ENCODE measurements at places on chromosomes 11 and 22.

- H3K4me1 ChIP-seq: peaks cover 50% of the 10 kb centered on the region
- H3K27ac ChIP-seq: peak overlapping the region; percentile 85
- peaks cover 15% of the 10 kb centered on the region for H3K36me3 ChIP-seq
- no peak for DNase-seq
- H3K4me3 ChIP-seq: peak overlapping the region; percentile 70
- no peaks in the 10 kb centered on the region for H3K27me3 ChIP-seq
These were observed 3.9 kb downstream of the LTBP3 start for GRCh38 chr11:65554057-65554818.

DNA sequence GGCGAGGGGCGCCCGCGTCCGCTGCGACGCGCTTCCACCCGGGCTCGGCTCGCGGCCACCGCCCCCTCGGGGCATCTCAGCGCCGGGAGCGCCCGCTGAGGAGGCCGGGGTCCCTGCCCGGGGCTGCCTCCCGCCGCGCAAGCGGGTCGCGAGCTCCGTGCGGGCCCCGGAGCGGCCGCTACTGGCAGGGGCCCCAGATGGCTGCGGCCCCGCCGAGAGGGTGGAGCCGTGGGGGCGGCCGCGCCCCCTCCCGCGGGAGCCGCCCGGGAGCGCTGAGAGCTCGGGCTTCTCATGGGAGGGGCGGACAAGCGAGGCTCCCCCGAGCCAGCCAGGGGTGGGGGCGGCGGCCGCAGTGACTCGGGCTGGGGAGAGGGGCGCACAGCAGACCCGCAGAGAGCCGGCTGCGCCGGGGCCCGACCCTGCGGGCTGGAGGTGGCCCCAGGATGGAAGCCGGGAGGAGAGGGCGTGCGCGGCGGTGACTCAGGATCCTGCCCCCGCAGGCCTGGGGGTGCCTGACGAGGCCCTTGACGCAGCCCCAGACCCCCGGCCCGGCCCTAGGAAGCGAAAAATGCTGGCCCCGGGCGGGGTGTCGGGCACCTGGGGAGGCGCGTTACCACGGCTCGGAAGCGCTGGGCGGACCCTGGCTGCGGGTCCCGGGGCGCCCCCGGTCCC lies 603 bp upstream of the ZFTA start:
- H3K4me3 ChIP-seq: no peak overlapping the region
- H3K4me1 ChIP-seq: peaks cover 7% of the 10 kb centered on the region
- DNase-seq: peak; percentile 47
- H3K27ac ChIP-seq: no peak overlapping the region

DNA sequence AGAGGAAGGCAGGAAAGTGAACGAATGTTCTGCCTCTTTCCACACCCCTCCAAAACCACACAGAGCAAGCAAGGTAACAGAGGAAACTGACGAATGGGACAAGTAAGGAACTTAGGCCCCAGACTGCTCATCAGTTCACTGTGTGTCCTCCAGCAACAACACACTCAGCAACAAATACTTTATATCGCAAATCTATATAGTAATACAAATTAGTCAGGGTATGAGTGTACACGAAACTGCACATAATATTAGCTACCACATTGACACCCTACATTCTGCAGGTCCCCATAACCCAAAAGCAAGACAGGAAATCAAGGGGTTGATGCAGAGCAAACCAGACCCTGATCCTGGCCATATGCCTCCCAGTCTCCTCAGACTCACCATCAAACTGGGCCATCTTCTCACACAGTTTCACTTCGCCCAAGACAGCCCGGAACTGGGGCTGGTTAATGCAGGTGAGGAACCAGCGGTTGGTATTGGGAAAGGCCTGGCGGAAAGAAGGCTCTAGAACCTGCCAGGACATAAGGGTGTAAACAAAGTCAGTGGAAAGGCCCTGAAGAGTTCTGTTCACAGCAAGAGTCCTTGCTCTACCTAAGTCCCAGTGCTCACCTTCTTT lies 6.6 kb downstream of the EEF1G start:
- H3K27me3 ChIP-seq: no peaks in the 10 kb centered on the region
- H3K4me3 ChIP-seq: no peak overlapping the region
- peaks cover 66% of the 10 kb centered on the region for H3K36me3 ChIP-seq
- H3K4me1 ChIP-seq: peaks cover 35% of the 10 kb centered on the region
- no peak for DNase-seq

- H3K4me1 ChIP-seq: peaks cover 33% of the 10 kb centered on the region
- H3K27me3 ChIP-seq: no peaks in the 10 kb centered on the region
- peak overlapping the region; percentile 90 for H3K27ac ChIP-seq
- peak; percentile 40 for DNase-seq
These were observed 42.7 kb downstream of the RTL6 start for GRCh38 chr22:44455151-44455962.

GRCh38 chr22:28019360-28019759 lies 100.3 kb upstream of the PITPNB start:
- H3K4me3 ChIP-seq: no peak overlapping the region
- no peaks in the 10 kb centered on the region for H3K4me1 ChIP-seq
- DNase-seq: no peak
- H3K36me3 ChIP-seq: no peaks in the 10 kb centered on the region

DNA sequence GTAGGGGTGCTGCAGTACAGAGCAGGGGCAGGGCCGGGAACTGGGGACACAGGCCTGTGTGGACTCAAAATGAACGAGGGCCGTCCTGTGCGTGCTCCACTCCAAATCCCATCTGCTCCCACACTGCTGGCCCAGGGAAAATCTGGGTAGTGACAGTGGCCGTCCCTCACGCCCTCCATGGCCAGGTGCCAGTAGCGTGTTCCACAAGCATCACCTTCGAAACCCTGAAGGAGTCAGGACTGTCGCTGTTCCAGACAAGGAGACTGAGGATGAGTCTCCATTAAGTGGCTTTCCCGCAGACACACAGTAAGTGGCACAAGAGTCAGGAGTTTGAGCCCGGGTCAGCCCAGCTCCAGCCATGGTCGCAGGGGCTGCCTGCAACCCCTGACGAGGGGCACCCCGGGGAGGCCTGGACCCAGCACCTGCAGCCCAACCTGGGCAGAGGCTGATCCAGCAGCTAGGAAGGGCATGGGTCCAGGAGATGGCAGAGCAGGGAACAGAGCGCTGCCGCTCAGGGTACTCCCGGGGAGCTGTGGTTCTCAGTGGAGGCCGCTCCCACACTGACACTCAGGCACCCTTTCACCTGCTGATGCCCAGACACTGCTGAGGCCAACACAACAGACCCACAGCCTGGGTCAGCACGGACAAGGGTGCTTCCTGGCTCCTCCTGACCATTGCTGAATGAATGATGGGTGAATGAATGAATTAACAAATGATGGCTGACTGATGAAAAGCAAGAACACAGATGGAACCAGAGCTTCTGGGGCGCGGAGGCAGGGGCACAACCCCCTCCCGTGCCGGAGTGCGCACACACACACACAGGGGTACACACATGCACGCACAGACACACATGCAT lies 35.3 kb downstream of the IGF2 start:
- H3K27me3 ChIP-seq: no peaks in the 10 kb centered on the region
- no peaks in the 10 kb centered on the region for H3K36me3 ChIP-seq
- no peak overlapping the region for H3K27ac ChIP-seq
- DNase-seq: no peak
- no peaks in the 10 kb centered on the region for H3K4me1 ChIP-seq

DNA sequence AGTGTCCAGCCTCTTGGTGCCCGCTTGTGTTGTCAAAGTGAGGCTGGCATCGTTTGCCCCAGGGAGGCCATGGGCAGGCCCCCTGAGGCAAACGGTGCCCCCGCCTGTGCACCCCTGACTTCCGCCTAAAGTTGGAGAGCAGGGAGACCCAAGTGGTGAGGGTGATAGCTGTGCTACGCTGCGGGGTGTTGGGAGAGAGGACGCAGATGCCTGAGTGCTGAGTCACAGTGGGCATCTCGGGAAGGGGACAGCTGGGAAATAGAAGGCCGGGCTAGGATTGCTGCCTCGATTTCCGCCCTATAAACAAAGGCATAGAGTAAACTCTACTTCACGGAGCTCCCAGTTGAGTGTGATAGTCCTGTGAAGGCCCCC lies 5.8 kb downstream of the GRIK4 start:
- H3K27me3 ChIP-seq: peaks cover 33% of the 10 kb centered on the region
- no peaks in the 10 kb centered on the region for H3K36me3 ChIP-seq
- no peak for DNase-seq

GRCh38 chr11:118872403-118872821 lies 11.3 kb upstream of the CXCR5 start:
- H3K27me3 ChIP-seq: no peaks in the 10 kb centered on the region
- peaks cover 58% of the 10 kb centered on the region for H3K4me1 ChIP-seq
- DNase-seq: no peak
- H3K4me3 ChIP-seq: peak overlapping the region; percentile 39
- H3K36me3 ChIP-seq: peaks cover 3% of the 10 kb centered on the region
- H3K27ac ChIP-seq: peak overlapping the region; percentile 78

- no peak overlapping the region for H3K27ac ChIP-seq
- DNase-seq: no peak
- H3K36me3 ChIP-seq: no peaks in the 10 kb centered on the region
These were observed 184.6 kb upstream of the CARD18 start for GRCh38 chr11:105324156-105324555.

GRCh38 chr11:8217926-8218325 lies 45.8 kb downstream of the LMO1 start:
- H3K4me1 ChIP-seq: no peaks in the 10 kb centered on the region
- H3K27me3 ChIP-seq: no peaks in the 10 kb centered on the region
- no peak overlapping the region for H3K4me3 ChIP-seq
- DNase-seq: no peak
- no peak overlapping the region for H3K27ac ChIP-seq
- H3K36me3 ChIP-seq: no peaks in the 10 kb centered on the region

GRCh38 chr22:41732096-41732772 lies 32.9 kb downstream of the MEI1 start:
- no peak for DNase-seq
- H3K27ac ChIP-seq: no peak overlapping the region
- no peaks in the 10 kb centered on the region for H3K27me3 ChIP-seq
- no peaks in the 10 kb centered on the region for H3K4me1 ChIP-seq
- H3K4me3 ChIP-seq: no peak overlapping the region

- no peak overlapping the region for H3K4me3 ChIP-seq
- peaks cover 25% of the 10 kb centered on the region for H3K27me3 ChIP-seq
- H3K4me1 ChIP-seq: no peaks in the 10 kb centered on the region
- H3K27ac ChIP-seq: no peak overlapping the region
- DNase-seq: no peak
These were observed 28.2 kb downstream of the ARL14EP start for GRCh38 chr11:30351061-30351460.

DNA sequence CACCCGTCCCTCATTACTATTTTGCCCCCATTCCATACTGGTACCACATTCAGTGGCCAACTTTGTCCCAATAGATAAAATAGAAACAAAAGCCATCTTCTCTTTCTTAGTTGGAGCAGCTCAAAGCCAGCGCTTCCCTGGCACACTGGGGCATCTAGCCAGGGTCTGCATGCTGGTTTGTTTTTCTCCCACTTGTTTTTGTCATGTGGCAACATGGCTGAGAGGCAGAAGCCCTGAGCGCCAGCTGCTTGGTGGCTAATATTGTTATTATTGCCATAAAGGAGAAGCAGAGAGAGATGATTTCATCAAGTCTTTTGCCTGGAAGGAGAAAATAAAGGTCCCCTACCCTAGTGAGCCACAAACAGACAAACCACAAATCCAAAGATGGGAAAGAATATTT lies 48.4 kb upstream of the CRTAM start:
- DNase-seq: no peak
- H3K27me3 ChIP-seq: no peaks in the 10 kb centered on the region
- H3K36me3 ChIP-seq: no peaks in the 10 kb centered on the region
- H3K4me3 ChIP-seq: no peak overlapping the region

- H3K27ac ChIP-seq: no peak overlapping the region
- DNase-seq: no peak
- peaks cover 12% of the 10 kb centered on the region for H3K36me3 ChIP-seq
- no peak overlapping the region for H3K4me3 ChIP-seq
- H3K27me3 ChIP-seq: no peaks in the 10 kb centered on the region
- H3K4me1 ChIP-seq: peaks cover 27% of the 10 kb centered on the region
These were observed 18.8 kb upstream of the ADORA2A start for GRCh38 chr22:24408630-24409029.

DNA sequence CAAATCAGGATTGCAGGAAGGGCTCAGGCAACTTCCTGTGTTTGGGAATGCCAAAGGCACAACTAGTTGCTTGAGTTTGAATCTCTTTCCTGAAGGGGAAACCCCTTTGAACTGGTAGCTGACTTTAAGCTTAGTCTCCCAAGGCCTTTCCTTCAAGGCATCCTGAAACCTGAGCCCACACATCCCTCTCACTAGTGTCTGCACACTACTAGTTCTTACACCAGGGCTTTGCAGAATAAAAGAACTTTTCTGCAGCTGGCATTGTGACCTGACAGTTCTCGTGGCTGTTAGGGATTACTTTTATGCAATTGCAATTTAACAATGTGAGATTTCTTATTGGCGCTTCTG lies 95.4 kb downstream of the EXT2 start:
- no peak overlapping the region for H3K27ac ChIP-seq
- DNase-seq: no peak
- no peaks in the 10 kb centered on the region for H3K27me3 ChIP-seq
- no peak overlapping the region for H3K4me3 ChIP-seq

- H3K4me3 ChIP-seq: no peak overlapping the region
- no peaks in the 10 kb centered on the region for H3K4me1 ChIP-seq
- no peaks in the 10 kb centered on the region for H3K36me3 ChIP-seq
- no peak for DNase-seq
- peaks cover 24% of the 10 kb centered on the region for H3K27me3 ChIP-seq
These were observed 137.2 kb downstream of the RBFOX2 start for GRCh38 chr22:35891442-35891841.

GRCh38 chr11:72735495-72736027 lies 16.6 kb downstream of the ARAP1 start:
- no peak overlapping the region for H3K4me3 ChIP-seq
- H3K4me1 ChIP-seq: peaks cover 31% of the 10 kb centered on the region
- H3K27me3 ChIP-seq: no peaks in the 10 kb centered on the region
- H3K27ac ChIP-seq: peak overlapping the region; percentile 63

- DNase-seq: no peak
- H3K4me3 ChIP-seq: no peak overlapping the region
- peaks cover 6% of the 10 kb centered on the region for H3K27me3 ChIP-seq
- no peaks in the 10 kb centered on the region for H3K4me1 ChIP-seq
- no peaks in the 10 kb centered on the region for H3K36me3 ChIP-seq
These were observed 256.7 kb upstream of the CCDC90B start for GRCh38 chr11:83542861-83543260.

GRCh38 chr11:61913699-61914395 lies 3.5 kb downstream of the RAB3IL1 start:
- H3K4me1 ChIP-seq: peaks cover 4% of the 10 kb centered on the region
- H3K4me3 ChIP-seq: no peak overlapping the region
- peaks cover 41% of the 10 kb centered on the region for H3K27me3 ChIP-seq
- no peak for DNase-seq
- no peaks in the 10 kb centered on the region for H3K36me3 ChIP-seq
- H3K27ac ChIP-seq: no peak overlapping the region

- DNase-seq: no peak
- no peak overlapping the region for H3K27ac ChIP-seq
- H3K4me3 ChIP-seq: no peak overlapping the region
- H3K36me3 ChIP-seq: peaks cover 13% of the 10 kb centered on the region
These were observed 5.9 kb upstream of the TOMM22 start for GRCh38 chr22:38675833-38676232.

DNA sequence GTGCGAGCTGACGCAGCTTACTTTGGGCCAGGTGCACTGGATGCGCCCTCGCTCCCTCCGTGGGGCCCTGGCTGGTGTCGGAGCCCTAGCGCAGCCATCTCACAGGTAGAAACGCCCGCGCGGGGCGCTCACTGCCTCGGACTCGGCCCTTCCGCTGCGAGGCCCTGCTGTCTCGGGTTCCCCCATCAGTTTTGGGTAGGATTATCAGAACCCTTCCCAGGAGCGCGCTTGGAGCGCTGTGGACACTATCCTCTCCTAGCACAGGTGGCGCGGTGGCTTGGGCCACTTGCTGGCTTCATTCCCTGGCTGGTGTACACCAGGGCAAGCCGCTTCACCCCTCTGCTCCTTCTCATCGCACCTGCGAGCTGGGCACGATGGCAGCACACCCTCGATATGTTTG lies 35.7 kb upstream of the B3GAT1 start:
- H3K27me3 ChIP-seq: no peaks in the 10 kb centered on the region
- H3K4me3 ChIP-seq: no peak overlapping the region
- no peaks in the 10 kb centered on the region for H3K36me3 ChIP-seq
- no peak for DNase-seq
